B cell (primary cell): ENCODE measurements at places on chromosomes 13 and 19.

DNA sequence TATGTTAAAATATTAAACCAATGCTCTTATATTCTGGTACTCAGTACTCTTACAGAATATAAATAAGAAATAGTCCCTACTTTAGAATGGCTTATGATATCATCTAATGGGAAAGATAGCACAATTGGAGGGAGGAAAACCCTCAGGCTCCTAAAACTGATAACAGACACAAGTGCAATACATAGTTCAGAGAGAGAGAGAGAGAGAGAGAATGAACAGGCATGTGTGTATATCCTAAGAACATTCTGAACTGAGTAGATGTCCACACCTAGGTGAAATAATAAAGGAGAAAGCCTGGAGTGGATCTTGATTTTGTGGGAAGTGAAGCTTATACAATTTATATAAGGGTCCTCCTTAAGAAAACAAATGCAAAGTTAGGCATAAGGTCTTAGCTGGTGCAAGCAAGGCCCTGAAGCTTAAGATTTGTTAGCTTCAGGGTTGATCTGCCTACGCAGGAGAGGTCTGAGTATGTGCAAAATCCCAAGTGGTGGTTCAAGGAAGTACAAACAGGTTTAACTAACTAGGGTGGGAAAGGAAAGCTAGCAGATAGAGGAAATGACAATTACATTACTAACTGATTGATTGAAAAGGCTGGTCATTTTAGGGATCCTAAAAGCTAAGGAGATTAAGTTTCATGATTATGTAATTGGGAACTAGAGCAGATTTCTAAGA is 53.3 kb downstream of the SOX21 start:
- DNase-seq: no peak

- peak; percentile 78 for DNase-seq
Measured at GRCh38 chr19:57406516-57407123, 4.3 kb upstream of the ZNF17 start.

GRCh38 chr19:17938092-17938845 is 5.5 kb downstream of the CCDC124 start:
- peak; percentile 88 for DNase-seq

GRCh38 chr13:49315756-49316482 is 68.2 kb downstream of the CDADC1 start:
- no peak for DNase-seq
